ENCODE measurements at places on chromosomes 1 and 21.

GRCh38 chr1:66678146-66678545 is 74.1 kb upstream of the DYNLT5 start:
- DNase-seq: peak; percentile 18

- no peak for DNase-seq
Measured at GRCh38 chr1:44067266-44068250, 36.3 kb upstream of the SLC6A9 start.

DNA sequence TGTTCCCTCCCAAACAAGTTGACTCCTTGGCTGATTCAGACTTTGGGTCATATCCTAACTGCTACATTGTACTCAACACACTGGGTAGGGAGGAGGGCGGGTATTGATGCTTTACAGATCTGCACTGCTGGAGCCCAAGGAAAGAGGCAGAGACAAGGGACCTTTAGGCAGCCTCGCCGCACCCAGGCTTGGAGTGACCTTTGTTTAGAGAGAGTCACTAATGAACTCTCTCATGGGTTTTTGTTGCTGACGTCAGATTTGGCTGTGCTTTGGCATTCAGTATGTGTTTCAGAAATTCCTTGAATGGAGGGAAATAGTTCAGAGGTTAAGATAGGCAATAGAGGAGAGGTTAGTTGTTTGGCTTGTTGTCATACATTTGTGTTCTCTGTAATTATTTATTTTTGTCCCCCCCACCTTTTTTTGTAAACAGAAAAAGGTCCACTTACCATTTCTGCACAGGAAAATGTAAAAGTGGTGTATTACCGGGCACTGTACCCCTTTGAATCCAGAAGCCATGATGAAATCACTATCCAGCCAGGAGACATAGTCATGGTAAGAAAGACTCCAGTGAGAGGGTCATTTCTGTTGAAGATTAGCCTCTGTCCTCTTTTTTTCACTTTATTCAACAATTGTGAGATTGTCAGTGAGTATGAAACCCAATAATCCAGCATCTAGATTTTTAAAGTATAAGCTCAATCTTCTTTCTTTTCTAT is 116.1 kb downstream of the ATP5PO start:
- no peak for DNase-seq

DNA sequence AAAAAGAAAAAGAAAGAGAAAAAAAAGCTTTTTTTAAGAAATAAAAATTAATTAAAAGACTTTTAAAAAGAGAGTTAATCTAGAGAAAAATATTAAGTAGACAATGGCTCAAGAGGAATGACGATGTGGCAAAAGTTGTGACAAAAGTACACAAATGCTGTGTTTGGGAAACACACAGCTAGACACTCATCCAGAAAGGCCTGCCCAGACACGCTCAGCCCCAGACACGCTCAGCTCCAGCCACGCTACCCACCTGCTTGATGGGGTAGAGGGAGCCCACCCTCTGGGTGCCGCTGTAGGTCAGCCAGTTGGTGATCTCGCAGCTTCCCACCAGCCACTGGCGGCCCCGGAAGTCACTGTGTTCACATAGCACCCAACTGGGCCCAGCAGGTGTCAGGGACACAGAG is 10.2 kb downstream of the CD52 start:
- DNase-seq: no peak

- peak; percentile 98 for DNase-seq
Measured at GRCh38 chr1:115545791-115546733, 95.7 kb upstream of the VANGL1 start.

DNA sequence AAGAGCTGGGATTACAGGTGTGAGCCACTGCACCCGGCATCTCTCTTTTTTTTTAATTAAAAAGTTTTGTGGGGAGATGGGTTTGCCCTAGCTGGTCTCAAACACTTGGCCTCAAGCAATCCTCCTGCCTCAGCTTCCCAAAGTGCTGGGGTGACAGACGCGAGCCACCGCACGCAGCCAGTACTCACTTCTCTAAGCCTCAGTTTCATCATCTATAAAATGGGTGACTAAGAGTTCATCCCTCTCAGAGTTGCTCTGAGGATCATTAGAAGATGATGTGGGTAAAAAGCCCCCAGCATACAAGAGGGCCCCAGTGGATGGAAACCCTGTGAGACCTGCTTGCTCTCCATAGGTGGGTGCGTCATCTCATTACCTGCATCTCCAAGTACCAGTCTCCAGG is 2.5 kb upstream of the CATSPER4 start:
- DNase-seq: no peak

Measured in EH (cell line).